ENCODE measurements at places on chromosomes 6 and 20. TPM values are rescaled to one million over a fixed set of nuclear protein-coding genes. Genes with fewer than 3 reads are reported as not detected.
A peak's percentile ranks its signal among the peaks of the same experiment; 100 is the strongest.

The EEF1E1 gene
- 117 TPM for total RNA-seq

The FITM2 gene
- total RNA-seq: 12.9 TPM

The CD24 gene
- 26.9 TPM for total RNA-seq

The PROCR gene
- 48.0 TPM for total RNA-seq

The IRF4 gene
- total RNA-seq: 0.29 TPM

The TUBB1 gene
- total RNA-seq: 0.36 TPM

The GLP1R gene
- total RNA-seq: not detected

The LY6G5B gene
- total RNA-seq: 1.2 TPM

The PRR18 gene
- total RNA-seq: 0.14 TPM

The C20orf141 gene
- total RNA-seq: not detected

The VARS2 gene
- total RNA-seq: 28.2 TPM

The USP49 gene
- 0.74 TPM for total RNA-seq

The PACRG gene
- not detected for total RNA-seq

The SOX12 gene
- 9.4 TPM for total RNA-seq

The FOXS1 gene
- not detected for total RNA-seq

The AKAP12 gene
- total RNA-seq: 173 TPM

The CCN5 gene
- not detected for total RNA-seq

The TP53TG5 gene
- not detected for total RNA-seq

The TDRD6 gene
- not detected for total RNA-seq

The CST5 gene
- not detected for total RNA-seq

The HS3ST5 gene
- not detected for total RNA-seq

The ARMC12 gene
- total RNA-seq: 0.24 TPM

The HDGFL1 gene
- total RNA-seq: not detected

The PSORS1C2 gene
- total RNA-seq: not detected

- no peak for DNase-seq
Measured at GRCh38 chr6:32244270-32244669, 20.4 kb upstream of the NOTCH4 start.

DNA sequence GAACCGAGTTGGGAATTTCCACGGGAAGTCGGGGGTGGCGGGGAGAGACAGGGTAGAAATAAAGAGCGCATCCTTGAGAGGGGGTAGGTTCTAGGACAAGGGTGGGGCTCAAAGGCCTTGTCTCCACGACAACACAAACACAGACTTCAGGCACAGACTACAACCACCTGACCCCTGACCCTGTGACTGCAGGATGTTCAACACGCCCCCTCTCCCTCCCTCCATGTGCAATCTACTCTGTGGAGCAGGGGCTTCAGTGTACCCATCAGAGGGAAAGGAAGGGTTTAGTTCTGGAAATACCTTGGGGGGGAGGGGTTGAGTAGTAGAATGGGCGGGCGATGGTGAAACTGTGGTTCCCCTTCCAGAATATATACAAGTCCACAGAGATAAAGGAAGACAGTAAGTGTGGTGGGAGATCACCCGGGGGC, 651 bp upstream of the TAPBP start:
- DNase-seq: peak; percentile 64

GRCh38 chr20:34528921-34529297, 12.7 kb downstream of the DYNLRB1 start:
- DNase-seq: no peak

- no peak for DNase-seq
Measured at GRCh38 chr20:1327241-1327653, 1.7 kb downstream of the SDCBP2 start.

GRCh38 chr6:137044366-137045221, at the start of gene IL20RA:
IL20RA (minus strand) TSS chr6:137044965; CDS start chr6:137044728, 237 bp downstream.
- DNase-seq: no peak

DNA sequence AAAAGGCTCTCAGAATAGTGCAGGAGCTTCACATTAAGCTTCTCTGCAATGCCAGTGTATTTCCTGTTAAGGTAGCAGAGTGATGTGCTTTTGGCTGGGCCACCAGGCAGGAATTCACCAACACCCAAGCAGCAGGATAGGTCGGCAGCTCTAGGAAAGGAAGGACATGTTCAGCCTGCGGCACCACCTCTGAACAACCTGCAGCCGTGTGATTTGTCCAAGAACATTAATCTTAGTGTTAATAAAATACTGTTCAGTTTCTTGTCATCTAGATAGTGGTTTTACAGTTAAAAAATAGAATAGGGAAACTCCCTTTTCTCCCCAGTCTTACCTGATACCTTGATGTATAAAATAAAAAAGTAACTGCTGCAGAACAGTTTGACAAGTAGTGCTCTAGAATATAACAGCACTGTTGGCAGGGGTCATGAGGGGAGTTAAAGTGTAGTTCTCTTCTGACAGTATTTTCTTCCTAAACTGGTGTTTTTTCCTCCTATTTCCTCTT, 18.8 kb downstream of the ZNF292 start:
- DNase-seq: no peak

GRCh38 chr6:160260803-160261450, 2.3 kb upstream of the SLC22A2 start:
- DNase-seq: no peak

DNA sequence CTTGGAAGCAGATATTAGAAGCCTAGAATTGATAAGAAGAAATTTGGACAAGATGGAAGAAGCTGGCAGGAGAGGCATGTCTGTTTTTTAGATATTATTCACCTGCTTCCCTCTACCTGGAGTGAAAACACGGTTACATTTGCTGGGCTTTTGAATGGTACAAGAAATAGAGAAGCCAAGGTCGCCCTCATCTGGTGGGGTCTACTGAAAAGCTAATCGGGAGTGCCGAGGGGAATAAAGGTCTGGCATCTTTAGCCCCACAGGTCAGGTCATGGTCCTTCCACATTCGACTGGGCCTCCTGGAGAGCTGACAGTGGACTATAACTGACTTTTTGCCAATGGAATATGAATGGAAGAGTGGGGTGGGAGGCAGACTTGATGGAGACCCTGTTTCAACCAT, 4.6 kb upstream of the C2 start:
- DNase-seq: no peak

GRCh38 chr20:31918466-31919105, 33.3 kb downstream of the PDRG1 start:
- DNase-seq: no peak

- peak; percentile 72 for DNase-seq
Measured at GRCh38 chr6:158047127-158047518, 65.5 kb downstream of the SYNJ2 start.

DNA sequence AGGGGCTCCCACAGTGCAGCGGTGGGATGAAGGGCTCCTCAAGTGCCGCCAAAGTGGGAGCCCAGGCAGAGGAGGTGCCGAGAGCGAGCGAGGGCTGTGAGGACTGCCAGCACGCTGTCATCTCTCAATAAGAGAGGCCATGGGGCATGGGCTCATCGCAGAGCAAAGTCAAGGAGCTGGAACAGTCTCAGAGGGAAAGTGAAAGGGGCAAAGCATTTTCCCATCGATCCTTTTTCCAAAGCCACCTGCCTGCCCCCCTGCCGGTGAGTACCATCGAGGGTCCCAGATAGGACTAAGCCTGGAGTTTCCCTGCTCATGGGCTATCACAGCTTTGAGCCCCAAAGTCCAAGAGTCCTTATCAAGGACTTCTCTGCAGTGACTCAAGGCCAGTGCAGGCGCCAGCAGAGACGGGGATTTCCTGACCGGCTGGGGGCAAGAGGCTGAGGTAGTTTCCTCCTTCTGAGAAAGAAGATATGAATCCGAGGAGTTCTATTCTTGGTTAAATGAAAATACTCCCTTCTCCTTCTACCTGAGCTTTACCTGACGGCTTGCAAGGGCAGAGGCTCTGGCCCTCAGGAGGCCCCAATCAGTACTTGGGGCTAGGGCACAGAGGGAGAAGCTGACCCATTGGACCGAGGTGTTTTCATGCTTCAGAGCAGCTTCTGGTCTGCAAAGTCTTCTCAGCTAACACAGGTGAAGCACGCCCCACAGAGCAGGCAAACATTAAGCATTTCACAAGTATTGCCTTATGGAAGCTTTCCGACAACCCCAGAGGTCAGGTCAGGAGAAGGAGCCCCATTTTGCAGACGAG, 22.6 kb downstream of the ETV7 start:
- DNase-seq: peak; percentile 68

DNA sequence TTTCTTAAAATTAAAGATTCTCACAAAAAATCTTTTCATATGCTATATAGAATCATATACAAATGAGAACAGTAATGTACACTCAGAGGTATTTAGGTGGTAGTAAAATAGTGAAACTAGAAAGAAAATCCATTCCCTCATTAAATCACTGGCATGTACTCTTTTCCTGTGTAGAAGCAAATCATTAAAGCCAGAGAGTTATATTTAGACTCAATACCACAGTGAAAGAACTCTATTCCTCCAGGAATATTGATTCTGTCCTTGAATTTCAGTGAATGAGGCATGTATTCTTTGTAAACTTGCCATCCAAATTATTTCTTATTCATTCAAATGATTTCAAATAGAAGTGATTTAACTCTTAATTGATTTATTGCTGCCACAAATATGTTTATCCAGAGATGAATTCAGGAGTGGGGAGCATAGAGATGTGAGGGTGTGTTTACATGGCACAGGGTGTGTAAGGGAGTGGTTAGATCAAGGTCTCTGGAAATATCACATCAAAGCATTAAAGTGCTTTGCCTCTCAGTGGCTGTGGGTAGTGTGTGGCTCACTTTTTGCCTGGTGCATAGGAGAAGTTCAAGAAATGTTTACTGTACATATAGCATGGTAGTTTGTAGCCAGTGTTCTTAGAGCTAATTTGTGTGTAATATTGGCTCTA, 141.2 kb downstream of the FAM83B start:
- no peak for DNase-seq

DNA sequence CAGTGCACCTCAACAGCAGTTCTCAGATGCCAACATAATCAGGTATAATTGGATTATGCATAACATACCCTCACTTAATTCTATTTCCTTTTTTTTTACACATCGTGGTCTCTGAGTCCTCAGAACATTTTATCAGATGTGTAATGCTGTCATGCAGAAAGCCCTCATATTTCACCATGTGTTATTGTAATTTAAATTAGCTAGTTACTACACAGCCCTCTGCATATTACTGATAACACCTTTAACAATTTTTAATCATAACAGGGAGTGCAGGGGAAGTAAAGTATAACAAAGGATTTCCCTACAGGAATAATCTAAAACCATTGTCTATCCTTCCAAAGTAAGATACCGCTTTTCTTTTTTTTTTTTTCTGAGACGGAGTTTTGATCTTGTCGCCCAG, 91.9 kb upstream of the CCDC28A start:
- DNase-seq: no peak

GRCh38 chr6:169778646-169779045, 27.2 kb downstream of the ERMARD start:
- no peak for DNase-seq

DNA sequence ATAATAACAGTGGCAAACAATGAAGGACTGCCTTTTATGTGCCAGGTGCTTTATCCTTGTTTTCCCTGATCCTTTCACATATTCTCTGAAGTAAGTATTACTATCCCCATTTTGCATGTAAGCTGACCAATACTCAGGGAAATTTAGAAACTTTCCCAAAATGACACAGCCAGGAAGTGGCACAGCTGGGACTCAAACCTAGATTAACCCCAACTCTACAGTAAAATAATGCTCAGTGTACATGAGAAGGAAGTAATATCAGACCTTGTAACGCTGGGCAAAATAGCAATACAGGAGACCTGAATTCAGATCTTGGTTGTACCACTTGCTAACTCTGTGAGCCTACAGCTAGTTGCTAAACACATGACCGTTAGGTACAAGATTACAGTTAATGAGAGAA, 26.8 kb upstream of the NRSN1 start:
- DNase-seq: no peak

DNA sequence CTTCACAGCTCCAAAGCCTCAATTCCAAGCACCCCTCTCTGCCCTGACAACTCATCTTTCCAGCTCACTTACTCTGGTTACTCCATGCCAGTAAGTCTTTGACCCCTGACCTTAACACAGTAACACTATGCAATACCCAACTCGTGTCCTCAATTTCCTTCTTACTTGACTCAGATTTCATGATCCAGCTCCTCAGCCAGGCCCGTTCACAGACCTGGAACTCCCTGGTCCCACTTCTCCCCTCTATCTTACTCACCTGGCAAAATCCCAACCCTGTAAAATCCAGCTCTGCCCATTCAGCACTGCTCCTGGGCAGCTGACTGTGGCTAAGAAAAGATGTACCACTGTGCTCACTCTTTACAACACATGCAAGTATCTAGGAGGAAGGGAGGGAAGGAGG, 7.9 kb downstream of the GNL1 start:
- DNase-seq: no peak

GRCh38 chr6:98529364-98529763, 305.0 kb upstream of the POU3F2 start:
- no peak for DNase-seq

GRCh38 chr6:148448369-148449012, 105.9 kb downstream of the SASH1 start:
- DNase-seq: no peak

DNA sequence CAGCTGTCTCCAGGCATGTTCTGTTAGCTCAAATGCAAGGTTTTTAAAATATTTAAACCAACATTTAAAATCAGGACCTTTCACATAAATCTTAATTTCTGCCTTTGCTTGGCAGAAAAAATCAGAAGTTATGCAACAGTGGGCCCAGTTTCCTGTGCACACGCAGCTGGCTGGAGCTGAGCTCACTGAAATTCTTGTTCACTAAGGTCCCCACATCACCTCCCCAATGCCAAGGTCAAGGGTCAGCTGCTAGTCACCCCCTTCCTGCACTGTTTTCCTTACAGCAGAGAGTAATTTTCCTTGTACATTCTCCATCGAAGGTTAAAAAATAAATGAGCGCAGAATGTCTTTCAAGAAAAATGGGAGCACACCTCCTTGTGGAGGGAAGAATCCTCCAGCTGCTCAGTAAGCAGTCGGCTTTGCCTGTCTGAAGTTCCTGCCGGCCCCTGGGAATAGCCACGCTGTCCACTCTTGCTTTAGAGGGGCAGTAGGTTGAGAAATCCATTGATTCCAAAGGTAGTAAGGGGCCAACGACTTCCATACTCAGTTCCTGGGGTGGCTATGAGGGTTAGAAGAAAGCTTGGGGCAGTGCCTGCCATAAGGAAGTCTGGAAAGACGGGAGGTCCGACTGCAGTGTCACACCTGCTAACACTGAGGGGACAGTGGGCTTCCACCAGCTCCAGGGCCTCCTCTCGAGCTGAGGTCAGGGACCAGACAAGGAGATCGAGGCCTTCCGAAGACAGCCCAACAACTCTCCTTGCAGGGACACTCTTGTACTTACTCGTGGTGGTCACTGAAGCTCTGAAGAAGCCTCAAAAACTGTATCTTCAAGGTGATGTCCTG, 56.8 kb downstream of the MYH7B start:
- DNase-seq: no peak

Measured in A172 (cell line).